ENCODE measurements at places on chromosomes 5 and 9.

GRCh38 chr5:71782393-71782770, 63.3 kb downstream of the CARTPT start:
- DNase-seq = no peak

DNA sequence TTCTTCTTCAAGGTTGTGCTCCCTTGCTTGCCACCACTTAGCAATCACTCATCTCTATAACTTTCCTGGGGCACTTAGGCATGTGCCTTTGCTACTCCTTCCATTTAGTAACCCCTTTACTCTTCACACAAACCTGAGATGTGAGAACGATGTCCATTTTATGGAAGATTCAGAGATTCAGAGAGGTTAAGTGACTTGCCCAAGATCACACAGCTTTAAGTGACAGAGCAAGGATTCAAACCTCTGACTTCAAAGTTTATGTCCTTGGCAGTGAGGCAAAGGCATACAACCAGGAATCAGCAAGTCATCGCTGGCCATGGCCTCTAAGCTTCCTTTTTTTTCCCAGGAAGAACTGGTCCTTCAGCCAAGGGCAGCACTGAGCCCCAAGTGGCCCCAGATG, 56.0 kb upstream of the GALNT10 start:
- DNase-seq = no peak

GRCh38 chr5:156154757-156155156, 172.2 kb upstream of the SGCD start:
- DNase-seq = no peak

DNA sequence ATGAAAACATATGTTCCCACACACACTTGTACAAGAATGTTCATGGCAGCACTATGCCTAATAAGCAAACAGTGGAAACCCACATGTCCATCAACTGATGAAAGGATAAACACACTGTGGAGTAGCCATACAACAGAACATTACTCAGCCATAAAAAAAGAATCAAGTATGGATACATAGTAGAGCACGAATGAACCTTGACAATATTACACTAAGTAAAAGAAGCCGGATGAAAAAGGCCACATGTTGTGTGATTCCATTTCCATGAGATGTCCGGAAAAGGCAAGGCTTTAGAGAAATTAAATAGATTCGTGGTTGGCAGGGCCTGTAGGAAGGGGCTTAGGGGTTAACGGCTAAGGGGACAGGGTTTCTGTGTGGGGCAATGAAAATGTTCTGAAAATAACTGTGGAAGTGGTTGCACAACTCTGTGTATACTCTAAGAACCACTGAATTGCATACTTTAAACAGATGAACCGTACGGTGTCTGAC, 51.4 kb downstream of the COL23A1 start:
- peak; percentile 13 for DNase-seq

DNA sequence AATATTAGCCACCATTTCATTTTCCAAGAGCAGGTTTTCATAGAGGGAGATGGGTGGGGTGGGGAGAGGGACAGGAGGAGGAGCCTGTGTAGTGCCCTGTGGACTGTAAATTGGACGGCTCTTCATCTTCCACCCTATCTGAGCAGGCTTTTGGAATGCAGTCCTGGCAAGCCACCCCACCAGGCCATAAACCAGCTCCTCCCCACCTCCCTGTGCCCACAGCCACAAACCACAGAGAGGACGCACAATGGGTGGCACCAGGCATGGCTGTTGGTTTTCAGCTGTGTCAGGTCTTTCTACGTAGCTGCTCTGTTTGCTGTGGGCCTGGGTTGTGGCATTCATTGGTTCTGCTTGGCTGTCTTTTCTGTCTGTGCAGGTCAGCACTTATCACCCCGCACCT, 58.0 kb downstream of the PLAC8L1 start:
- DNase-seq = no peak

DNA sequence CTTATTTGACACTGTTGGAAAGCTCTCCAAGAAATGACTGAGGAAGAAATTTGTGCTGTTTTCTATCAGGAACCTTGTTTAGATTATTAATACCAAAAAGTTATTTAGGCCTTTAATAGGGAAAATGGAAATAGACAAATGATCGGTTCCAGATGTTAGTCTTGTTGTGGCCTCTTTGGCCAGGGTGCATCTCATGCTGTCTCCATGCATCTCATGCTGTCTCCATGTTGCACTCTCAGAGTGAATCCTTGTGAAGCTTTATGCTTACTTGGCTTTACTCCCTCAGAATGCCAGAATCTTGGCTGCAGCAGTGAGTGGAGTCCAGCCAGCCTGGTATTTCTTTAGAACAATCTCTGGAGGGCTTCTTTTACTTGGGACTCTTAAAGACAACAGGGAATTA, 185.5 kb downstream of the ARHGAP26 start:
- peak; percentile 16 for DNase-seq

DNA sequence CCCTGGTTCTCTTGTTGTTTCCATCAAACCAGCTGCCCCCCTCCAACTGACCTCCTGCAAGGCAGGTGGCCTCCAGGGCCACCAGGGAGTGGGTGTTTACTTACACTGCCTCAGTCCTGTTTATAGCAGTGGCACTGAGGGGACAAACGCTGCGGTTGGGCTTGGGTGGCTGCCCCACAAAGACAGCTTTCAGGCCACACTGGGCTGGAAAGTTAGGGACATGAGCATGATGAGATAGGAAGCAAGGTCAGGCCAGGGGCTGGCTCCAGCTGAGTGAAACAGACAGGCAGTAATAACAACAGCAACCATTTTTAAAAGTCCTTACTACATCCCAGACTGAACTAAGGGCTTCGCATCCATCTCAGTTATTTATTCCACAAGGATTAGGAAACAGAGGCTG, 20.6 kb downstream of the BOD1 start:
- no peak for DNase-seq

Data from left lung (tissue), 14 donors.